GOT3 (cell line): ENCODE measurements at places on chromosomes 5 and 9.

GRCh38 chr5:31769530-31769929 lies 130.6 kb downstream of the PDZD2 start:
- no peak for DNase-seq

GRCh38 chr5:179404321-179405053 lies 59.2 kb upstream of the ADAMTS2 start:
- no peak for DNase-seq

GRCh38 chr5:56460681-56461191 lies 227.6 kb upstream of the ANKRD55 start:
- no peak for DNase-seq

- no peak for DNase-seq
These were observed 102.6 kb downstream of the DAB2IP start for GRCh38 chr9:121753802-121754654.

- no peak for DNase-seq
These were observed 488.5 kb downstream of the CYLC2 start for GRCh38 chr9:103483471-103484096.

DNA sequence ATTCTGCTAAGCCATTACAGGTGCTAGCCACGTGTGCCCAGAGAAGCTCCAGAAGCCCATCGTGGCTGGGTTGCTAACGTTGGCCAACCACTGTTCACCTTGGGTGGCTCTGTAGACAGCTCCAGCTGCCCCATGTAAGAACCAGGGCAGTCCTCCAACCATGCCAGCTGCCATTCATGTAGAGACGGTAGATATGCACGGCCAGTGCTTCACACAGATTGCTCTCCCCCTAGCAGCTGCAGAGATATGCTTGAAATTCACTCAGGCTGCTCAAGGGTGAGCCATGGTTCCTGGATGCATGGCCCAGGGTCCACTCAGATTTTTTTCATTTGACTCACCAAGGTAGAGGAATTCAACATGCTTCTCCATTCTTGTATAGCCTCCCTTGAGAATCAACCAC lies 31.0 kb downstream of the GADD45G start:
- no peak for DNase-seq

DNA sequence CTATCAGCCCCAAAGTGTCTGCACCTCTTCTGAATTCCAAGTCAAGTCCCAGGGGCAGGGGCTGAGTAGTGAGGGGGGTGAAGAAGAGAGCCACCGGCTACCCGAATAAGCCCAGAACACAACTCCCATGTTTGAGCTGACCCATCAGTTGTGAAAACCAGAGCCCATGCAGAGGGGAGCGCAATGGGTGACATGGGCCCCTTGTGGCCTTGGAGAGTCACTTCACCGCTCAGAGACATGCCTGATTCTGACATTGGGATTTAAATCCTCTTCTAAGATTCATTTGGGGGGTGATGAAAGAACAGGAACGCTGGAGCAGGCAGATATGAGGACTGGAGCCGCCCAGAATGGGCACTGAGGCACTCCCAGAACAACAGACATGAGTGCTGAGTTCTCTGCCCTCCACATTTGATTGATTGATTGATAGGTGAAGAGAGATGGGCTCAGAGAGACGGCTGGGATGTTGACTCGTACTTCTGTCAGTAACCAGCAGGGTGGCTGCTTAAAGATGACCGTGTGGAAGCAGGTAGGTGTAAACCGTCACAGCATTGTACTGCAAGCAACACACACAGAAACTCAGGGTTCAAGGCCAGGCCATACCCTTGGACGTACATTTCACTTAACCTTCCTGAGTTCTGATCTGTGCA lies 74.3 kb downstream of the GPR21 start:
- no peak for DNase-seq

DNA sequence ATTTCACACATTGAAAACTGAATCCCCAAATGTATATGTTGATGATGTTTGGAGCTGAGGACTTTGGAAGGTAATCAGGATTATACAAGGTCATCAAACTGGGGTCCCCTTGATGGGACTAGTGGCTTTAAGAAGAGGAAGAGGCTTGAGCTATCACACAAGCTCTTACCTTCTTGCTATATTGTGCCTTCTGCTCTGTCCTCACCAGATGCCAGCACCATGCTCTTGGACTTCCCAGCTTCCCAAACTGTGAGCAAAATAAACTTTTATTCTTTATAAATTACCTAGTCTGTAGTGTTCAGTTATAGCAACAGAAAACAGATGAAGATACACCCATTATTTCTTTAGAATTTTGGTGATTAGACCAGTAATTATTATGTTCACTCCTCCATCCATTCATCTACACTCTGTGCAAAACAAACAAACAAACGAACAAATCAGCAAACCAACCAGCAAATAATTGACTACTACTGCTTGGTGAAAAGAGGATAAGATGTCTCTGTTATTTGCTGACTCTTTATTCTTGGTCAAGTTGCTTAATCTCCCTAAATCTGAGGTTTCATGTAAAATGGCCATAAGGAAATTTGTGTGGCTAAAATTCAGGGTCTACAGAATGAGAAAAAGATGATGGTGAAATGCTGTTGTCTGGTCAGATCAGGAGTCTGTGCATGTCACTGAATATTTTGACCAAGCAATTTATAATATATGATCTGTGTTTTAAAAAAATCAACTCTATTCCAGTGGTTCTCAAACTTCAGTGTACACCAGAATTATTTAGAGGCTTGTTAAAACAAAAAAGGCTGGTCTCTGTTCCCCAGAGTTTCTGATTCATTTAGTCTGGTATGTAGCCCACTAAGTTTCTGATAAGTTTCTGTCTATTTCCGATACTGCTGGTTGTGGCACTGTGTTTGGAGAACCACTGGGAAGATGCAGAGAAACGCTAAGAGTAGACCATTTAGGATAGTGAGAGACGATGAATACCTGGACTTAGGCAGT lies 854.1 kb downstream of the MAT2B start:
- DNase-seq: no peak

GRCh38 chr9:113479174-113479621 lies 15.7 kb downstream of the RGS3 start:
- no peak for DNase-seq

DNA sequence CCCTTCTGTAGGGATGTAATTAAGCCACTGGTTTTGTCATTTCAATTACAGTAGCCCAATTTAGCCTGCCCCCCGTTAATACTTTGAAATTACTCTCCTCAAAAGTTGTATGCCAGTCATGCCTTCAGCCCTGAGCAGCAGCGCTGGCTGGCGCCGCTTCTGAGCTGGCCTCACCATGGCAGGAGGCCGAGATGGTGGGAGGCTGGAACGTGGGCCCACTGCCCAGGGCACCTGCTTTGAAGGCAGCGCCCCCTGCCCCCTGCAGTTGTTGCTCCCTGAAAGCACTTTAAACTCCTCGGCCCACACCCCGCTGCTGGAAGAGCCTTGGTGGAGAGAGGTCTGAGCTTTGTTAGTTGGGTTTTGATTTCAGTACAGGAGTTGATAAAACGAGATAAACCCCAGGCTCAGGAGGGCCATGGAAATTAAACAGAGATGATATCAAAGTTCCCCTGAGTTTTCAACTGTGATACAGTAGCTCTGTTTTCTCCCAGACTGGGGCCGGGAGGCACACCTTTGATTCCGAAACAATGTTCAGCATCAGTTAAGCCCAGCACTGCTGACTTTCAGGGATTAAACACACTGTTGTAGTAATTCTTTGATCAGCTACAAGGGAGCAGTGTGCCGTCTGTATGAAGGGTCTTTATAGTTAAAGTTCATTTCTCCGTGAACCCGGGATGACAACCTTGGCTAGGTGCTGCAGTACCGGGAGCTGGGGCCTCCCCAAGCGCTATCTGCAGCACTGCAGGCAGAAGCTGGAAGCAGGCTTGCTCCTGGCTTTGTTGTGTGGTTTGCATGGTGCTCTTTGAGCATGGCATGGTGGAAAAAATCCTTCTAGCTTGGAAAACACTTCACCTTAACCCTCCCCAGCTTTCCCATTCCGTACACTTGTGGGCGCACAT lies 9.5 kb downstream of the MVB12B start:
- no peak for DNase-seq

DNA sequence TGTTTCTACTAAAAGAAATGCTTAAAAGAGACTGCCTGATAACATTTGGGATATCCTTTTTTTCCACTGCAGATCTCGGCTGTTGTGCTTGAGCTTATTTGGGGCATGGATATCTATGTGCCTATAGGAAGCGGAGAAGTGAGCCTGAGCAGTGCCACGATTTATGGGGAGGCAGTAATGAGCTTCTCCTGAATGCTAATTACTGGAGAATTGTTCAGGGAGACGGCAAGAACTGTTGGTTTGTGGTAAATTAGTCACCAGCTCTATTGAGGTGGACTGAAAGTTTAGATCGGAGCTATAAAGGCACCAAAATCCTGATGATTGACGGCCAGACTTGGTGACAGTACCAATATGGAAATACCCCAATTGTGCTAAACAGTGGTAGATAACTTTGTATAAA lies 186.5 kb downstream of the ARHGEF28 start:
- no peak for DNase-seq

DNA sequence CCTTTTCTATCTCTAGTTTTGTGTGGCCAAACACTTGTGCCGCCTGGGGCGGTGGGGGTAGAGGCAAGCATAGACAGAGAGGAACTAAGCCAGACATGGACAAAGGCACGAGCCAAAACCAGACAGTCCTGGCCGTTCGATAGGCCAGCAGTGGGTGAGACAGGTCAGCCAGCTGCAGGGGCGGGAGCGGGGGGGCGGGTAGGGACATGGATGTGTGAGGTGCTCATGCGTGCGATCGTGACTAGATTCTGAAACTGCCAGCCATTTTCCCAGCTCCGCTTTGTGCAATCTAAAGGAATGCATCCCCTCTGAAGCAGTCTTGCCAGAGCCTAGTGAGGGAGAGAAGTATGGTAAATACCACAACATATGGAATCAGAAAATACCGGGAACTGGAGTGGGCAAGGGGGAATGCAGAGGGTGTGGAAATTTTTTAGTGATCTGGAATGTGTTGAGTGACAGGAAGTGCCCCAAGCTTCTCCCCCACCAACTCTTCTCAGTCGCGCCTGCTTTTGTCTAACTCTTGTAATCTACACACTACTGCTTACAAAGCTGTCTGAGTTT lies 111.9 kb downstream of the NR6A1 start:
- DNase-seq: no peak

- no peak for DNase-seq
These were observed 59.6 kb upstream of the SLC27A6 start for GRCh38 chr5:128905568-128906110.

DNA sequence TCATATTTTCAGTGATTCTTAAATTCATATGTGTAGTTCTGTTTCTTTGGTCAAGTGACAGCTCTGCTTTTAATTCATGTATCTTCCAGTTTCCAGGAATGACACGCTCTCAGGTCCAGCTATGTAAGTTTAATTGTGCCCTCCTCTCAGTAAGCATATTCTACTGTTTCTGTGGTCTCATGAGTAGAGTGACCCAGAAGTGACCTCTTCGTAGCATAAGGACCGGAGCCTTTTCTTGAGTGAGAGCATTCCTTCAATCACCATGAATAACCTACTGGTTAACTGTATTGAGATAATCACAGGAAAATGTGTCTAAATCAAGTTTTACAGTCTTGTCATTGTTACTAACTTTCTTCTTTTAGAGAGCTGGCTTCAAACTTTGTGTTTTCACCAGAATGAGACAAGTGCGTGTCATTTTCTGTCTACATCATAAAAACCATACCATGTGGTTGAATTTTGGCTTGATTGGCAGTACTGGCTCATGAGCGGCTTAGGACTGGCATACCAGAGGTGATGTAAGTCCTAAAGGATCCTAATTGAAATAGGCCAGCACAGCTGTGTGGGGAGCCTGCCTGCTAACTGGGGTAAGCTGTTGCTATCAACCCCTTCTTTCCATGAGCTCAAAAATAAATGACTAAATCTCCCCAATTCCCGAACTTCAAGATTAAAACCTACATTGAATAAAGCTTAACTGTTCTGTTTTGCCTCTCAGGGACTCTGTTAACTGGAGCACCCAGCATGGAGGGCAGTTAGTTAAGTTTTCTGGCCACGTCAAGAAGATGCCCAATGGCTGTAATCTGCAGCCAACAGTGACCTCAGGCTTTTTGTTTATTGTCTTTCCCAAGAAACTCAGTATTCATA lies 4.8 kb downstream of the ADAMTSL1 start:
- DNase-seq: no peak

- DNase-seq: no peak
These were observed 3.6 kb upstream of the ZNF131 start for GRCh38 chr5:43117092-43117491.

DNA sequence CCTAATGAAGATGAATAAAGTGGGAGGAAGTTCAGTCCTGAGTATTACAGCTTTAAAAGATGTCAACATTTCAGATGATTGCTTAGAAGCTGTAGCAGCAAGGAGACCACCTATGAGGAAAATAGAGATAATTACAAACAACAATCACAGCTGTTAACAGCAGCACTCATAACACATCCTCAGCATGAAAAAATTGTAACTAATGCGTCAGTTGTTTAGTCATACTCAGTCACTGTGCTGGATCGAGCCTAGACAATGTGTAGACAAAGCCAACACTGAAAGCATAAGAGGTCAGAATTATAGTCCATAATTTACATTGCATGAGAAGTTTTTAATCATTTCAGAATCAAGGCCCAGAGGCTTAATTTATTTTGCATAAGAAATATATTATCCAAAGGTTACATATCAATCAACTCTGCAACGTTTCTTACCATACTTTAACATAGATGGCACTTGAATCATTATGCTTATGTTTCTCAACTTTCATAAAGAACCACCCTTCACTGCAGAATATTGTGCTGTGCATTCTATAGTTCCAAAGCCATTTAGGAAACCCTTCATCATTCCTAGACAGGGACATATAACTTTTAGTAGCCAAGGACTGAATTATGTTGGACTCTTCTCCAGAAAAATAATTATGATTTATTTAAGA lies 60.2 kb upstream of the HAPLN1 start:
- DNase-seq: no peak

DNA sequence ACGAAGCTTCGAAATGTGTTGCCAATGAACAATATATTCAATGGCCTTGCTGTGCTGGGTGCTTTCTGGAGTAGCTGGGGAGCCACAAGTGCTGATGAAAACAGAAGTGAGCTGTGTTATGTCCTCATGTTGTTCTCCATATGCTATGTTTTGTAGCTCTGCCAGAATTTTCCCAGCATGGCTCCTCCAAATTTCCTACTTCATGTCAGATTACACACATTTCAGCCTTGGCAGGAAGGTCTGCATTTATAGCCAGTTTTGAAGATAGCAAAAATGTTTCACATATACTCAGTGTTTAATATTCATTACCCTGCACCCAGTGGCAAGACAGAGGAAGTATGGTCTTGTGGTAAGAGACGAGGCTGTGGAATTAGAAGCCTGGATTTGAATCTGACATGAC lies 22.6 kb upstream of the NMUR2 start:
- DNase-seq: no peak

DNA sequence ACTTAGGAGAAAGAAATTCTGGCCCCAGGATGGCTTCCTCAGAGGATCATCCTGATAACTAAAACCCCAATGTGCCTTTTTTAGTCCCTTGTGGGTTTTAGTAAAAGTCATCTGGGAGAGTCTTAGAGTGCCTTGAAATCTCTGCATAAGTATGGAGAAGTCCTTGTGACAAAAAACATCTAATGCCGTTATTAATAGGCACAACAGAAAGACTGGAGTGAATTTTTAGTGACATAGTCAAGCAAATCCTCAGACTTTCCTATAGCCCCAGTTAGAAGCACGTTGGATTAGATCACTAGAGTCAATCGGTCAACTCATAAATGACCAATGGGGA lies 108.2 kb upstream of the MPDZ start:
- no peak for DNase-seq

- no peak for DNase-seq
These were observed 97.1 kb downstream of the DTWD2 start for GRCh38 chr5:118891252-118891651.
